Sigmoid colon (tissue), 7 donors: ENCODE measurements at places on chromosomes 3 and 15.

DNA sequence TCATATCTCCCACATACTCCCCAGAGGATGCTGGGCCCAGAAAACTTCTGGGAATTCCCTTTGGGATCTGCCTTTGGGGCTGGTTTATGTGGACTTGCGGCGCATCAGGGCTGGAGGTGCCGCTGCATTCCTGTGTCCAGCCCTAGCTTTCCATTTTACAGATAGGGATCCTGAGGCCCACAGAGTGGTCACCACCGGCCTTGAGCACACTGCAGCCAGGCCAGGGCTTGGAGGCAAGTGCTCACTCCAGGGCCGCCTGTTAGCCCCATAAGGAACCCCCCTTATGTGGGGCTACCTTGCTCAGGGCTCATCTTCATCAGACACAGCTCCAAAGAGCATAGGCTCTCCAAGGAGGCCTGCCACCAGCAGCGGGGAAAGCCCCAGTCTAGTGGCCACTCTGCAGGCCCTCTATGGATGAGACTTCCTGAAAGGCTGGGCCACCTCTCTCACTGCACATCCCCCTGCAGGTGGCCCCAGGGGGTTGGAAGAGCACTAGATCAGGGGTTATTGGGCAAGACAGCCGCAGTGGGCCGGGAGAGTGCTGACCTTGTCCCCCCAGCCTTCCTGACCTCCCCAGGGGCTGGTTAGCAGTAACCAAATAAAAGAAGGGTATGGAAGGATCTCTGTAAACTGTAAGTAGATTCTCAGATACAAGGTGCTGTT, 9.2 kb upstream of the ATP2B2 start:
- no peaks in the 10 kb centered on the region for H3K36me3 ChIP-seq
- peaks cover 6% of the 10 kb centered on the region for H3K4me1 ChIP-seq
- no peaks in the 10 kb centered on the region for H3K27me3 ChIP-seq
- H3K4me3 ChIP-seq: no peak overlapping the region

DNA sequence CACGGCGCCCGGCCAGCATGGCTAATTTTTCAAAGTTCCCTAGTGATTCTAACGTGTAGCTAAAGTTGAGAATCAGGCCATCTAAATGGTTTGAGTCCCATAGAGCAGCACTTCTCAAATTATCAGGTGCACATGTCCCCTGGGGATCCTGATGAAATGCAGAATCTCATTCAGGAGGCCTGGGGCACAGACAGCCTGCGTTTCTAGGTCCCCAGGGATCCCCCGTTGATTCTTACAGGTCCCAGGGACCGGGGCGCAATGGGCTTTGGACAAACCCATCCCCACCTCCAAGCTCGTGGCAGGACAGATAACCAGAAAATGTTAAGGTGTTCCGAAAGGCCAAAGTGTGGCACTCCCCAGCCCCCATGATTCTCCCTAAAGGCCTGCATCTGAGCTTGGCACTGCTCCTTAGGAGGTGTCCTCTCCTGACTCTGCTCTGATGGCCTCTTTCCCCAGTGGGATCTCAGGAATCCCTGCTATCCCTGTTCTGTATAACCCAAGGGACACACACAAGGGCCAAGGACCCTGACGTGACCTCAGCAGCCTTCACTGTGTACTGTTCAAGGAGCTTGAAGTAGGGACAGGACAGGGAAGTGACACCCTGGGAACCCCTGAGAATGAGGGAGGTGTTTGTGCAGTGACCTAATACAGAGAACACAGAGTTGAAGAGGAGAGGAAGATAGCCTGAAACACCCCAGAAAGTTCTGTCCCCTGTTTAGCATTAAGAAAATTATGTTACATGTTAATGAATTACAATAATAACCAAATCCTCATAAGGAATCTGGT, 8.0 kb downstream of the LRRK1 start:
- no peak overlapping the region for H3K4me3 ChIP-seq
- no peaks in the 10 kb centered on the region for H3K27me3 ChIP-seq
- no peak overlapping the region for H3K27ac ChIP-seq
- H3K36me3 ChIP-seq: peaks cover 35% of the 10 kb centered on the region

DNA sequence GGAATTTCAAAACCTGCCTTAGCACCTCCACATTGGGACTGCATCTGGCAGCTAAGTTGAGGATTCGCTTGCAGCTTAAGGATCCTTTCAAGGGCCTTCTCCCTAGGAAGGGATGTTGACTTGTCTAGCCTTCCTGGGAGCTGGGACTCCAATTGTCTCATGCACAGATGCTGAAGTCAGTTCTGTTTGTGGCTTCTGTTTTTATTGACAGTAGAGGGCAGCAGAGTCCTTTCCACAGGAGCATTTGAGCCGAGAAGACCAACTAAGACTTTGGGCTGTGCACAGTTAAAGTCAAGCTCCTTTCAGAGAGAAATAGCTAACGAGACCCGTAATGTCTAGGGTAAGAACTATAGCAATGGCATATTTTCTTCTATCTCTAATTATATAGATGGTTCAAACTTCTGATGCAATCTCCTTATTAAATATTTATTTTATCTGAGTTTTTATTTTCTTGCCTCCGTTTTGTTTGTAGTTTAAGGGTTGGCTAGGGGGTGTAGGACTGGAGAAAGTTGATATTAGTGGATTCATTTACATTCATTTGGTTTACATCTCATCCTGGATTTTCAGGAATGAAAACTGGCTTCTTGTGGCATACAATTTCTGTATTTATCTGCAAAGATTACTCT, 59.7 kb upstream of the KBTBD8 start:
- H3K4me1 ChIP-seq: no peaks in the 10 kb centered on the region
- no peaks in the 10 kb centered on the region for H3K27me3 ChIP-seq
- no peak for DNase-seq
- no peaks in the 10 kb centered on the region for H3K36me3 ChIP-seq

DNA sequence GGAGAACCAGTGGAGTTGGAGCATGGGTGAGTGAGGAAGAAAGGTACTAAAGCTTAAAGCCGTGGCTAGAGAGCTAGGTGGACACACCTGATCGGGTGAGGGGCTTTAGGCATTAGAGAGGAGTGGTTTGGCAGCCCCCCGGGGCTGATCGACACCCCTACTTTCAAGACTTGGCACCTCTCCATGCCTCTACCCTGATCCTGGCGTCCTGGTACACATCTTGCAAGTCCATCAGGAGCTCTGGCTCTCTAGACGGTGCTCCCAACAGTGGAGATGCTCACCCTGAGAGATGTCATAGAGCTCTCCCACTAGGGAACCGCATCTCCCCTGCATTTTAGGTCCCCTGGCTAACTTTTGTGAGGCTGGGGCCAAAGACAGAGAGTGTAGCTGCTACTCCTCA, 98.1 kb downstream of the XXYLT1 start:
- peaks cover 30% of the 10 kb centered on the region for H3K4me1 ChIP-seq
- H3K4me3 ChIP-seq: no peak overlapping the region
- no peaks in the 10 kb centered on the region for H3K27me3 ChIP-seq
- H3K36me3 ChIP-seq: no peaks in the 10 kb centered on the region
- no peak for DNase-seq

GRCh38 chr3:48429317-48429959, 448 bp downstream of the PLXNB1 start:
- peak overlapping the region; percentile 92 for H3K27ac ChIP-seq
- H3K36me3 ChIP-seq: no peaks in the 10 kb centered on the region
- no peaks in the 10 kb centered on the region for H3K27me3 ChIP-seq
